Thoracic aorta (tissue), 2 donors: ENCODE measurements at places on chromosomes 7 and 10. TPM values are rescaled to one million over a fixed set of nuclear protein-coding genes. Genes with fewer than 3 reads are reported as not detected.

- DNase-seq, result no peak
These were observed 20.3 kb upstream of the SAMD8 start for GRCh38 chr10:75091146-75091545.

The MYH16 gene
- not detected for total RNA-seq

DNA sequence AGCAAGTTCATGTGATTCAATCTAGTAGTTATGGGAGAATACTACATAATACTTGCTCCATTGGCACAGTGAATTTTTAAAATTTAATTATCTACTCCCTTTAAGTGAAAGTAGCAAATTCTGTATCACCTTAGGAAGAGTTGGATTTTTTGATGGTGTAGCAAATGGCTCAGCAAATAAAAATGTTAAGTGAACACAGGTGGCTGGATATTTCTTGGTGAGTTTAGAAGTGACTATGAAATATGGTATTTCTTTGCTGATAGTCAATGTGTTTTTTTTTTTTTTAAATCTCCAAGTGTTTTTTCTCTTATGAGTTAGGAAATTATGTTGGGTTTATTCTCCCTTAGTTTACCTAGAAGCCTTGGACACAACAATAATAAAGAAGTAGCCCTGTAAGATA, 67.8 kb downstream of the CREM start:
- DNase-seq, result no peak

- no peak for DNase-seq
These were observed 214.9 kb upstream of the TCF7L2 start for GRCh38 chr10:112735041-112735695.

The PRF1 gene
- 5.4 TPM for total RNA-seq

- no peak for DNase-seq
These were observed 70.5 kb upstream of the AHR start for GRCh38 chr7:17227766-17228490.

DNA sequence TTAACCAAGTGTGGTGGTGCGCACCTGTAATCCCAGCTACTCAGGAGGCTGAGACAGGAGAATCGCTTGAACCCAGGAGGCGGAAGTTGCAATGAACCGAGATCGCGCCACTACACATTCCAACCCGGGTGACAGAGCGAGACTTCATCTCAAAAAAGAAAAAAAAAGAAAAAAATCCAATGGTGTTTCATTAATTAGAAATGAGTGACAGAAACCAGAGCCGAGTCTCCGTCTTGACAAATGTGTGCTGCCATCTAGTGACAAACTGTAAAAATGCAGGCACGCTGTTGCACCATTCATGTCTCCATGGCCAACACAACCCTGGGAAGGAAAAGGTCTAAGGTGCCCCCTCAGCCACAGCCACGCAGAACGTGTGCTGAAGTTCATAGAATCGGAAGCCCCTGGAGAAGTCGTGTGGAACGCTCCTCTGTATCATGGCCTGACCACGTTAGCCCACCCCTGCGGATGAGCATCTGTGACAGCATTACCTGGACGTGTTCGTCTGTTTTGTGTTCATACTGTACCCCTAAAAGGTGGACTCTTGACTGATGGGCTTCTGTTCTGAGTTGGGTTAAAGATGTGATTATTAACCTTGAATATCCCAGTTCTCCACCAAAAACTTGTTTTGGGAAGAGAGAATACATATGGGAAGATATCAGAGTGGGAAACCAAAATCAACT, 94.9 kb downstream of the LYZL2 start:
- peak; percentile 47 for DNase-seq

GRCh38 chr10:131722525-131723264, 178.1 kb upstream of the PPP2R2D start:
- DNase-seq, result no peak

DNA sequence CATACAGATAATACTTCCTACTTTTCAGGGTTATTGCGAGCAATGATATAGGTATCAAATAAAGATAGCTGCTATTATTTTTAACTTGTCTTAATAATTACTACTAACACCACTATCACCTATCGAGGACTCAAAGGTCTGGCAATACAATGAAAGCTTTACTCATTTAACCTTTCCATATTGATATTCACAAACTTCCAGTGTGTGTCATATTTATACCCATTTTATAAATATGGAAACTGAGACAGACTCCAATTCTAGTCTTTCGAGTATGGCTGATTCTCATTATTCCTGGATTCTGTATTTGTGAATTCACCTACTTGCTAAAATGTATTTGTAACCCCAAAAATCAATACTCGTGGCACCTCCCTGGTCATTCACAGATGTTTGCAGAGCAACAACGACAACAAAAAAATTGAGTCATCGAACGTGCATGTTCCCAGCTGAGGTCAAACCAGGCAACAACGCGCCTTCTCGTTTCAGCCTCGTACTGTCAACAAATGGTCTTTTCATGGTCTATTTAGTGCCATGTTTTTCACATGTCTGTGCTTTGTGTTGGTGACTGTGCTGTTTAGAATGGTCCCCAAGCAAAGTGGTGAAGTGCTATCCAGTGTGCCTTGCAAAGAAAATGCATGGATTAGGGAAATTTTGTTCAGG, 51.7 kb downstream of the SMURF1 start:
- DNase-seq, result no peak

DNA sequence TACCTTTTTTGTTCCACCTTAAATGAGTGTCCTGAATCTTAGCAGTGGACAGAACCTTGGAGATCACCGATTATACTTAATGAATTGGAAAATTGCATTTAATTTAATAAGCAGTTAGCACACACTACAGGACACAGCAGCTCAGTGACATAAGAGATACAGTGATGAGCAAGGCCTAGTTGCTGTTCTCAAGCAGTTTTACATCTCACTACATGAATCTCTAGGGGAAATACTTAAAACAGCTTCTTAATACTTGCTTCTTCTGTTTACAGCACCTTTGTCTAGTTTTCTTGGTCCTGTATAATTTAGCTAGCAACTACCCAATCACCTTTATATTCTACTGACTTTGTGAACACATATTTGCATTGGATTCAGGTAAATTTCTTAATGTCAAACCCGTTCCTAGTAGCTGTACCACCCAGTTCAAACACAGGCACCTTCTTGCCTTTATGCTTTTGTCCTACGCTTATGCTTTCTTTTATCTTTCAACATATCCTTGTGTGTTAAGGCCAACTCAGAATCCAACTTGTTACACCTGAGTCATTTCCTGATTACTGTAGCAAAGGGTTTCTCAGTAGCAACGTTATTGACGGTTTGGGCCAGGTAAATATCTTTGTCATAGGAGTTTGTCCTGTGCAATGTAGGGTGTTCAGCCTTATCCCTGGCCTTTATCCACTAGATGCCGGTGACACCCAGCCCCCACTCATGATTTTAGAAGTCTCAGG, 1.8 kb downstream of the STAM start:
- DNase-seq, result no peak

GRCh38 chr7:123871998-123872867, 27.3 kb downstream of the HYAL4 start:
- DNase-seq, result no peak

The CPA1 gene
- total RNA-seq, result 4.1 TPM

- no peak for DNase-seq
These were observed 78.0 kb upstream of the CTTNBP2 start for GRCh38 chr7:117951285-117951684.

- DNase-seq, result no peak
These were observed 27.3 kb downstream of the AHCYL2 start for GRCh38 chr7:129252128-129252527.

GRCh38 chr7:115851291-115851690, 179.3 kb downstream of the TFEC start:
- no peak for DNase-seq
